B cell (primary cell): ENCODE measurements at places on chromosomes 12 and 14.

- DNase-seq = no peak
These were observed 185.1 kb downstream of the MDGA2 start for GRCh38 chr14:47490353-47490752.

- no peak for DNase-seq
These were observed 78.5 kb upstream of the ARID2 start for GRCh38 chr12:45651029-45651428.

GRCh38 chr12:128450810-128451209 is 183.8 kb downstream of the TMEM132C start:
- no peak for DNase-seq

DNA sequence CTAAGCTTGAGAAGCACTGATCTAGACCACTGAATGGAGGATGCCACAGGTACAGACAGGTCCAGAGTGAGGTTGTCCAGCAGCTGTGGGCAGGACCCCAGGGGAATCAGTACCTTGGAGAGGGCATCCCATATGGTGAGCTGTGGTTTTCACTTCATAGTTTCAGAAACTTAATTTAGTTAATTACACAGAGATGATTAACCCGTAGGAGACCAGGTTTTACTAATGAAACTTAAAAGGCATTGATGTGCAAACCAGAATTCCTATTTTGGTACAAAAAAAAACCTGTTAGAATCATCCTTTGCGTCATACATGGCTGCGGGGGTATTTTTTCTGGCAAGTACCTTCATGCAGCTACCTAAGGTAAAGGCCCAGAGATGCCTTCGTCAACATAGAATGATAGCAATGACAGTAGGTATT is 159.3 kb downstream of the DACT1 start:
- DNase-seq = no peak

DNA sequence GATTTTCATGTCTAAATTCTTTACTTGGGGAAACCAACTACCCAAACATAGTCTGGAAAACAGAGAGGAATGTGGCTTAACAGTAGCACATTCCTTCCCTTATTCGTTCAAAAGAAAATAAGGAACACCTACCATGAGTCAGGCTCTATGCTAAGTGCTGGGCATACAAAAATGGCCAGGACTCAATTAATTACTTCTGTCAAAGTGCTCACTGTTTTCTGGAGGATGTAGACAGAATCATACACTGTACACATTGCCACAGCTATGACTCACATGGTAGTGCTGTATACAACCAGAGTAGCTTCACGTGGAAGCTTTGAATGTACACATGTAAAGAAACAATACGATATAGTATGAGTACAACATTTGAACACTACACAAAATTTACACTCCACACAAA is 50.1 kb downstream of the SLC25A21 start:
- DNase-seq = no peak

- DNase-seq = no peak
These were observed 249.4 kb downstream of the PDZRN4 start for GRCh38 chr12:41437563-41437962.
